ENCODE measurements at places on chromosomes 12 and 14.

- no peak for DNase-seq
Observed at GRCh38 chr12:29150462-29150861, 1.4 kb downstream of the FAR2 start.

DNA sequence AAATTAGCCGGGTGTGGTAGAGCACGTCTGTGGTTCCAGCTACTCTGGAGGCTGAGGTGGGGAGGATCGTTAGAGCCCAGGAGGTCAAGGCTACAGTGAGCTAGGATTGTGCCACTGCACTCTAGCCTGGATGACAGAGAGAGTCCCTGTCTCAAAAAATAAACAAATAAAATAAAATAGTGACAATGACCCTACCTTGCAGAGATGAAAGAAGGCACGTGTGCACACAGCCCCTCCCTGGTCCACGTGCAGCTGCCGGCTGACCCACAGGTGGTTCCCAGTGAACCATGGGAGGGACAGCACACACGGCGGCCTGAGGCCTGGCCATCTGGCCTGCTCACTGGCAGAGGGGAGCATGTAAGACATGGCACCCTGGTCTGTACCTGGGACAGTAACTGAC, 4.7 kb downstream of the HHIPL1 start:
- DNase-seq = no peak

DNA sequence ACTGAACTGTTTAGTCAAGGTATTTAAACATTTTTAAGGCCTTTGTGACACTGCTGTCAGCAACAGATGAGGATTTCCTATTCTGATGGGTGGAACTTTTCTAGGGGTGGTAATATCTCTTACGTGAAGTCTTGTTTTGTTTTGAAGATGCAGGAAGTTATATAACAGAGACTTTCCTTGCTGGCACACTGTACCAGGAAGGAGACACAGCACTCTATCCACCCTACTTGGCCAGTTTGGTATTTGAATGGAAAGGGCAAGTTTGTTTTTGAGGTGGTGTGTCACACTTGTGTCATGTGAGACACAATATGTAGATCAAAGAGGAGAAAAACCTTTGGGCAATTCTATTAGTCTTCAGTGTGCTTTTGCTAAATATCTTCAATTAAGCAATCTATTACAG, 51.6 kb upstream of the SRP54 start:
- peak; percentile 45 for DNase-seq

GRCh38 chr12:100356644-100357223, at the start of gene SLC17A8:
TSS of gene SLC17A8 (plus strand) at chr12:100357074. CDS start at chr12:100357392, 318 bp downstream.
- no peak for DNase-seq

Measured in CD4-positive, alpha-beta T cell (primary cell).